ENCODE measurements at places on chromosomes 4 and X.

- DNase-seq: no peak
Observed at GRCh38 chr4:19944251-19944650, 307.5 kb upstream of the SLIT2 start.

- DNase-seq: no peak
Observed at GRCh38 chr4:98706200-98706813, 47.9 kb upstream of the TSPAN5 start.

DNA sequence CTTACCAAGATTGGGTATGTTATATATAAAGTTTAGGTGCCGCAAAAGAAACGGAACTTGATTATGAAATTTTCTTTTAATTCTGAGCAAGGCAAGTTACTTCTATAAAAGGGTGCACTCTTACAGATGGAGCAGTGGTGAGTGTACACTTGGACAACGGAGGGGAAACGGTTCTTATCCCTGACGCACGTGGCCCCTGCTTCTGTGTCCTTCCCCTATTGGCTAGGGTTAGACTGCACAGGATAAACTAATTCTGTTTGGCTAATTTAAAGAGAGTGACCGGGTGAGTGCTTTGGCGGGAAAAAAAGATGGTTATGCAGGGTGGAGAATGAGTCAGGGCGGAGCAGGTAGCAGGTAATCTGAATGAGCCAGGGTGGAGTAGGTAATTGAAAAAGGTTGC, 149.5 kb downstream of the GC start:
- DNase-seq: no peak

GRCh38 chrX:140190441-140191108, 225.3 kb upstream of the CXorf66 start:
- DNase-seq: no peak

- DNase-seq: no peak
Observed at GRCh38 chrX:16333453-16333852, 166.2 kb downstream of the MAGEB17 start.

- no peak for DNase-seq
Observed at GRCh38 chrX:40004921-40005291, 92.9 kb downstream of the BCOR start.

DNA sequence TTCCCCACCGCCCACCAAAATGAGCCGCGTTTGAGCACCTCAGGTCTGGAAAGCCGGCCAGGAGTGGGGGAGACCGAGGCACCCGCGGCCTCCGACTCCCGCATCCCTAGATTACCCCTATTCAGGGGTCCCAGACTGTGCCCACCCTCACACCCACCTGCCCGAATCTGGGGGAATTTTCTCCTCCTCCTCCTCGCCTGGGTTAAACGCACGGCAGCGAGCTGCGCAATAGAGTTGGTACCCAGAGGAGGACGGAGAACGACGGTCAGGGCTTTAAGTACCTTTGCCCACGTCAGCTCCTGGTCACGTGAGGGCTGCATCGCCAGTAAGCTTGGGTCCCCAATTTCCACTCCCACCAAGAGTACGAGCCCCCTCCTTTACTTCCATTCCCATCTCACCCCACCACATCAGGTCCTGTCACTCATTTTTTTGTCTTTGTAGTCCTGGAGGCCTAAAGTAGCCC, at the start of gene ARMCX2:
Gene ARMCX2 (minus strand): TSS at position 250 of the 463 bp plus-strand sequence. CDS start 2,262 bp downstream, outside the sequence.
- DNase-seq: peak; percentile 45

- DNase-seq: no peak
Observed at GRCh38 chr4:120293341-120293740, 226.7 kb upstream of the MAD2L1 start.

GRCh38 chr4:23877758-23878229, 12.1 kb downstream of the PPARGC1A start:
- no peak for DNase-seq

DNA sequence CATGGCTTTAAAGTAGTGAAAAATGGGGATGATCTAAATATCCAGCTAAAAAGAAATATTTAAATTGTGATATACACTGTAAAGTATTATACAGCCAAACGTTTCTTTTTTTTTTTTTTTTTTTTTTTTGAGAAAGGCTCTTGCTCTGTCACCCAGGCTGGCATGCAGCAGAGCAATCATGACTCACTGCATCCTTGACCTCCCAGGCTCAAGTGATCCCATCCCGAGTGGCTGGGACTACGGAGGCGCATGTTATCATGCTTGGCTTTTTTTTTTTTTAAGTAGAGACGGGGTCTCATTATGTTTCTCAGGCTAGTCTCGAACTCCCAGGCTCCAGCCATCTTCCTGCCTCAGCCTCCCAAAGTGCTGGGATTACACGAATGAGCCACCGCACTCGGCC, 17.1 kb downstream of the SMIM14 start:
- no peak for DNase-seq

- DNase-seq: no peak
Observed at GRCh38 chrX:139882299-139882698, 50.6 kb downstream of the ATP11C start.

DNA sequence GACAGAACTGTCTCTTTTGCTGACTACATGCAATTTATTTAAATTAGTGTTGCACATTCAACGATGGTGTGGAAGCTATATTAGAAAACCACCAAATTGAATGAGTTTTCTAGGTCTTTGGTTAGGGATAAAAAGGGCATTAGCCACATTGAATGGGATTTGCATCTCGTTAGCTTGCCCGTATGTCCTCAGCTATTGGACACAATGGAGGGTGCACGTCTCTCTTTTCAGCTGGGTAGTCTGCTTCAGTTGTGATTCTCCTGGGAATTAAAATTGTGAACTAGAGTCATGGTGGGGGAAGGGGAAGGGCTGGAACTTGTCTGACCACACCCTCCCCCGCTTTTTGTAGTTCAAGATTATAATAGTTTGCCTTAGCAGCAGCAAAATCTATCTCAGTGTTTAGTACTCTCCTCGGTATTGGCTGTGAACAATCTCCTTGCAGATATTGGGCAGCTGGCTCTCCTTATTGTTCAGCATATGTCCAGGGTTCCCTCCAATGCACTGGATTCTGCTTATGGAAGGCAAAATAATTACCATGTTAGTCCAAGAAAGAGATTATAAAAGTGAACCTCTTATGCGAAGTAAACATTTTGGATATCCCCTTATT, 23.3 kb downstream of the TRIM2 start:
- DNase-seq: peak; percentile 77

- DNase-seq: no peak
Observed at GRCh38 chr4:623914-624566, 1.3 kb upstream of the PDE6B start.

DNA sequence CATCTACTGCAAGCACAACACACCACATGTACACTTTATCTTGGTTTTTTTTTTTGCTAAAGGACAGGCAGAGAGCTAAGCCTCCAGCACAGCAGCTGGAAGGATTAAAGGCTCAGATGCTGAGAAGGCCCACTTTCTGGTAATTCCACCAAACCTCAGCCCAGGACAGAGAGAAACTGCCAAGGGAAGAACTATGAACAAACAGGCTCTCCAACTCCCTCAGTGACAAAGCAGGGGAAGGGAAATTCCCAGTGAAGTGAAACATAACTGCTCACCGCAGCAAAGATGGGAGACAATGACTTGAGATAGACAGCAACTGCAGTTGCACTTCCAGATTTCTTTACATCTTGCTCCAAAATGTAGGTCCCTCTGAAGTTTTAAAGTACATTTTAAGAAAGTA, 4.8 kb downstream of the PROM1 start:
- DNase-seq: no peak

GRCh38 chrX:148961985-148962384, 461.6 kb downstream of the AFF2 start:
- DNase-seq: no peak

GRCh38 chr4:105061136-105061696, 85.5 kb upstream of the TET2 start:
- no peak for DNase-seq

DNA sequence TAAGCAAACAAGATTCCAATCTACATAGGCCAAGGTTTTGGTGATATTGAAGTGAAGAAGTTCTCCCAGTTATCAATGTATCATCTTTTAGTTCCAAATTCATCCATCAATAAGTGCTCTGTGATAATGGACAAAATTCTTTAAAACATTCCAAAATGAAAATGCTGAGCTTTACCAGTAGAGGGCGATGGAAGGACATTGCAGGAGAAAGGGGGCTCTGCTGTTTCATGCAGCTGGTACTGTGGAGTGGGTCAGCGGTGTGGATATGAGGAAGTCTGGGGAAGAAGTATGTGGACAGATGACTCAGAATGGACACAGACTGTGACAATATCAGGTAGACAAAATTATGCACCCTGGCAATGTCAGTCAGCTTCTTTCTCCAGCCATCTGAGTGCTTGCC, 46.6 kb upstream of the HS6ST2 start:
- peak; percentile 44 for DNase-seq

Data from spinal cord (tissue), 10 donors.